ENCODE measurements at places on chromosomes 3 and 15. TPM values are rescaled to one million over a fixed set of nuclear protein-coding genes. Genes with fewer than 3 reads are reported as not detected.

Gene RTP3
- total RNA-seq = not detected

Gene TMEM40
- 2.4 TPM for total RNA-seq

Gene PSTPIP1
- total RNA-seq = 81.5 TPM

GRCh38 chr3:169153656-169154055 lies 509.9 kb downstream of the MECOM start:
- no peak for DNase-seq

GRCh38 chr3:72405943-72406566 lies 442.2 kb downstream of the SHQ1 start:
- no peak for DNase-seq

DNA sequence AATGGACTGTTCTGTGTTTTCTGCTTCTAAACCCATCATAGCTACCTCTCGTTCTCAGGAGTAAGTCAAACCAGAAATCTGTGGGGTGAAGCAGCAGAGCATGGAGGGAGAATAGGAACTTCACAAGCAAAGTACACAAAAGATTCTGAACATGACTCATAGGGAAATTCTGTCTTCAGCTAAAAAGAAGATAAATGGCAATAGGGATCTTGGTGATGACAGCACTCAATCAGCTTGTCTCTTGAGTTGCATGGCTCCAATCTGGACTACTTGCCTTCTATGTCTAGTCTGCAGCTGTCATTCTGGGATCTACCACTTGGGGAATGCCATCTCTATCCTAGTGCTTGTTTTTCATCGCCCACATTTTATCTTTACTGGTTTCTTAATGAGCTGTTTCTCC lies 13.5 kb upstream of the GRAMD1C start:
- DNase-seq = no peak

GRCh38 chr3:69560818-69561217 lies 174.9 kb upstream of the FRMD4B start:
- no peak for DNase-seq
